ENCODE measurements at places on chromosomes 6 and 20. TPM values are rescaled to one million over a fixed set of nuclear protein-coding genes. Genes with fewer than 3 reads are reported as not detected.
A peak's percentile ranks its signal among the peaks of the same experiment; 100 is the strongest.

DNA sequence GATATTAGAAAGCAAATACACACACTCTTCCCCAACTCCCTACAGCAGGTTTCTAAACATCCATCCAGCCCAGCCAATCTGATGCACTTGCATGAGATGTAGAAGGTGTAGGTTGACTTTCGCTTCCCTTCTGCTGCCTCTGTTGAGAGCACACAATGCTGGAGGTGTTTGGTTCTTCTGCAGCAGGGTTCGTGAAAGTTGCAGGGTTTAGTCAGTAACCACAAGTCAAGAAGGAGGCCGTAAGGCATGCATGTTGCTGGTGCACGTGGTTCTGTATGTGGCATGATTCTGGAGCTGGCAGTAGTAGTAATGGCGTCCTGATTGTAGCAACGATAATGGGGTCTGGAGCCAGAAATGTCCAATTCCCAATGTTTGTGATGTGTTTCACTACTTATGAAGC is 53.0 kb downstream of the DEK start:
- DNase-seq, result no peak
- no peak overlapping the region for H3K27ac ChIP-seq
- no peak overlapping the region for H3K4me3 ChIP-seq
- H3K4me1 ChIP-seq, result no peaks in the 10 kb centered on the region

GNAS-AS1 gene
- 0.37 TPM for polyA plus RNA-seq

NRM gene
- 14.2 TPM for polyA plus RNA-seq

DNA sequence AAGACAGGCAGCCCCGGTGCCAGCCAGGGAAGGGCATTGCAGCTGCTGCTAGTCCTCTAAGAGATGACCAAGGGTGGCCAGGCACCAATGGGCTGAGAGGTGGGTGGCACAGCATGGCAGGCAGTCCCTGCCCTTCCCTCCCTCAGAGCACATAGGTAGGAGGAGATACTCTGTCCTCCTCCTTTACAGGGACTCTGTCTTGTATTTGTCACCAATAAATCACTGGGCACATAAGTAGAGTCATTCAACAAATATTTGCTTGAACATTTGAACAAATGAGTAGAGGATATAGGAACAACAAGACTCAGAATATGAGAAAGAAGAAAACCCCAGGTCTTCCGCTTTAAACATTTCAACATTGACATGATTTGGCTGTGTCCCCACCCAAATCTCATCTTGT is 69.4 kb upstream of the CLDN20 start:
- H3K4me3 ChIP-seq, result no peak overlapping the region
- no peak overlapping the region for H3K27ac ChIP-seq
- peaks cover 2% of the 10 kb centered on the region for H3K4me1 ChIP-seq

GRCh38 chr20:63642527-63643247 is 10.5 kb downstream of the STMN3 start:
- H3K27me3 ChIP-seq, result no peaks in the 10 kb centered on the region
- peak; percentile 35 for DNase-seq

DNA sequence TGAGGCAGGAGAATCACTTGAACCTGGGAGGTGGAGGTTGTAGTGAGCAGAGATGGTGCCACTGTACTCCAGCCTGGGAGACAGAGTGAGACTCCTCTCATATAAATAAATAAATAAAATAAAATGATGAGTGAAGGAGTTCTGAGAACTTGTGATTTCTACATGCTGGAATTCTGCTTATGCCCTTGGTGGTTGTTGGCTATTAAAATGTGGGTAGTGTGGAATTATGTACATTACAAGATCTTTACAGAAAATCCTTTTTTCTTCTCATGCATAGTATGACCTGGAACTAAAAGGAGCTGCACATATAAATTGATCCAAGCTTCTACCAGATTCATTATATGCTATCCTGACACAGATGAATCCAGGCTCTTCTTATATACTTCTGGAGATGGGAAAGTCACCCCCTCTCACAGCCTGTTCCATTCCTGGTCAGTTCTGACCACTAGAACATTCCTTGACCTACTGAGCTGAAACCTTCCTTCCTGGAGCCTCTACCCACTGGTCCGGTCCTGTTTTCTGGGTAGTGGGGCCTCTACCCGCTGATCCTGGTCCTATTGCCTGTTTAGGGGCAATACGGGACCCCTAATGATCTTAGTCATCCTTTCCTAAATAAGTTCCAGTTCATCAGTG is 37.7 kb upstream of the TAF8 start:
- no peak overlapping the region for H3K27ac ChIP-seq
- H3K27me3 ChIP-seq, result no peaks in the 10 kb centered on the region
- no peaks in the 10 kb centered on the region for H3K36me3 ChIP-seq
- no peak overlapping the region for H3K4me3 ChIP-seq

KIAA0408 gene
- 2.6 TPM for polyA plus RNA-seq

- no peaks in the 10 kb centered on the region for H3K27me3 ChIP-seq
- no peak for DNase-seq
- H3K27ac ChIP-seq, result no peak overlapping the region
- no peaks in the 10 kb centered on the region for H3K4me1 ChIP-seq
Observed at GRCh38 chr20:23203310-23203709, 117.2 kb upstream of the CD93 start.

GRCh38 chr20:34189572-34190163 is 51.6 kb upstream of the ASIP start:
- no peak for DNase-seq
- no peaks in the 10 kb centered on the region for H3K27me3 ChIP-seq
- no peaks in the 10 kb centered on the region for H3K36me3 ChIP-seq
- no peaks in the 10 kb centered on the region for H3K4me1 ChIP-seq
- H3K27ac ChIP-seq, result no peak overlapping the region

All from small intestine (tissue), 16 donors.